Mucosa of descending colon (tissue), 3 donors: ENCODE measurements at places on chromosomes 3 and 15.

- no peak for DNase-seq
Observed at GRCh38 chr15:45589256-45589655, 2.1 kb downstream of the BLOC1S6 start.

DNA sequence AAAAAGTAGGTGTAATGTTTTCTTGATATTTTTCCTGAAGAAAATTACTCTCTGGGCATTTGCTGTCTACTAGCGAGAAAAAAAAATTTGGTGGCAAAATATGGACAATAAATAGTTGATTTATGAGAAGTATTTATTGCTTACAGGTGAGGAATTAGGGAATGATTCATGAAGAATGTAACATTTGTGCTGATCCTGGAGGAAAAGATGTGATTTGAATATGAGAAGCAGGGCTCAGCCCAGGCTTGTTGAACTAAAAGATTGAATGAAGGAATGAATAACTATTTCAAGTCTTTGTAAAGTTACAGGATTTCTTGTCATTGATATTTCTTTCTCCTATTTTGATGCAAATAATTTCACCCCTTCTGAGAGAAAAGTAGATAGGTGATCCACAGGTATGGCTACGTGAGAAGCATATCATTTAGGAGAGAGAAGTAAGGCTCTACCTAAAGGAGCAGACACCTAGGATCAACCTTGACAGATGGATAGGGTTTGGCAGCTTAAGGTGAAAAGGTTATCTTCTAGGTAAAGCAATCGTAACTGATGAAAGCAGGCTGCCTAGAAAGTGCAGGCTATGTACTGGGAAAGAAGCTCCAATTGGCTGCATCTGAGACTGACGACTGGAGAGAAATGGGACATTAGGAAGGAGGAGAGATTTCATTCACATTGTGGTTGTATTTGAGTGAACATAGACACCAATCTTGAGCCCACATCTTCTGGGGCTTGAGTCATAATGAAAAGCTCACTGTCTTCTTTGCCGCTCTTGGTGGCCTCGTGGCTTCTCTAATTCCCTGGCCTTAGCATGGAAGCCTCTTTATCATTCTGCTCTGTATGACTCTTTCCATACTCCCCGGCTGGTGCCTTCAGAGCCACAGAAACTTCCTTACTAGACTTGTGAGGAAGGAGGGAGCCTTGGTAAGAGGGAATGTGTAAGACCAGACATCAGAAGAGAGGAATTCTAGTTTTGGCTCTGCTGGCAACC is 106.5 kb downstream of the P3H2 start:
- no peak for DNase-seq

- DNase-seq = no peak
Observed at GRCh38 chr3:56980243-56980642, 80.2 kb upstream of the SPATA12 start.

DNA sequence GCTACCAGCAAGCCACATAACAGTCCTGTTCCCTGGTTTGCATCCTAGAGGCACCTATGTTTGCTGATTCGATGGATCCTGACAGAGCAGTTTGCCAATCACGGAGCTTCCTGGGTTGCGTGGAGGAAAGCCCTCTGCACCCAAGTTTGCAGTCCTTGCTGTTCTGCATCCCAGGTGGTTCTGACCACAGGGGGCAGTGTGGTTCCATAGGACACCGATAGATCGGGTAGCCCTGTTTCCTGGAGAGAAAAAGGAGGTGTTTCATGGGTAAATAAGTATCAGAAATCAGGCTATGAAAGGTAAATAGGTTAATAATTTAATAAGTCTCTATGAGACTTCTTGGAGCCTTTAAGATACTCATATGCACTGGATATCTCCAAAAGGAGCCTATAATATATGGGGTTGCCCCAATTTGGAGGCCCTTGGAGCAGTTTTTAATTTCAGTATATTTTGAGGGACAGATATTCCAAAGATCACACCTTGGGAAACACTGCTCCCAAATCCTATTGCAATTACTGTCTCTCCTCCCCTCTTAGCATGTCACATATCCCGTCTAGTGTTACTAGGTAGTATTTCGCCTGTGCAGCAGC is 194.6 kb upstream of the TPM1 start:
- peak; percentile 91 for DNase-seq

- DNase-seq = no peak
Observed at GRCh38 chr3:33091746-33092145, 5.2 kb downstream of the GLB1 start.

DNA sequence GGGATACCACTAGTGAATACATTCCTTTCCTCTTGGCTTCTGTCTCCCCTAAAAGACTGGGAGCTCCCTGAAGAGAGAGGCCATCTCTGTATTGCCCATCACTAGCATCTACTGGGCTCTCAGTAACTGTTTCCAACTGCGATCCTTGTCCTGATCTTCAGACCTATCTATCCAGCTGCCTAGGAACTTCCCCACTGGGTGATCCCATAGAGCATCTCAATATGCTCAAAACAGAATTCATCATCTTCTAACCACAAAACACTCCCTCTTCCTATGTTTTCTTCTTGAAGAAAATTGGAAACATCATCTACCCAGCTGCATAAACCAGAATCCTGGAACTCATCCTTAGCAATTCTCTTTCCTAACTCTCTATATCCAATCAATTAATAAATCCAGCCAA is 54.6 kb downstream of the PLD1 start:
- DNase-seq = no peak

- no peak for DNase-seq
Observed at GRCh38 chr3:37129871-37130270, 44.5 kb downstream of the LRRFIP2 start.

DNA sequence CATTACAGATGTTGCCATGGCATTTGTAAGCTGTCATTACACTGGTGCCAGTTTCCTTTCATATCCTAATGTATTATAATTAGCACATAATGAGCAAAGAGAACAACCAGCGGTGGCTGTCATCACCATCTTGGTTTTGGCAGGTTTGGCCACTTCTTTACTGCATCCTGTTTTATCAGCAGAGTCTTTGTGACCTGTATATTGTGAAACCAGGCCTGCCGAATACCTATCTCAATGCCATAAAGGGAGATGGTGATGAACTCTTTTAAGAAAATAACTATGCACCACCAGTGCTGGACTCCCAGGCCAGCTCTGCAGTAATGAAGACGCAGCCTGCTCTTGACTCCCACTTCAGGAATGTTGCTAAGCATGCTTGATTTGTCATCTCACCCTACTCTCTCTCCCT is 458.1 kb upstream of the NR2F2 start:
- no peak for DNase-seq

- no peak for DNase-seq
Observed at GRCh38 chr3:150251187-150252062, 156.7 kb upstream of the TSC22D2 start.

DNA sequence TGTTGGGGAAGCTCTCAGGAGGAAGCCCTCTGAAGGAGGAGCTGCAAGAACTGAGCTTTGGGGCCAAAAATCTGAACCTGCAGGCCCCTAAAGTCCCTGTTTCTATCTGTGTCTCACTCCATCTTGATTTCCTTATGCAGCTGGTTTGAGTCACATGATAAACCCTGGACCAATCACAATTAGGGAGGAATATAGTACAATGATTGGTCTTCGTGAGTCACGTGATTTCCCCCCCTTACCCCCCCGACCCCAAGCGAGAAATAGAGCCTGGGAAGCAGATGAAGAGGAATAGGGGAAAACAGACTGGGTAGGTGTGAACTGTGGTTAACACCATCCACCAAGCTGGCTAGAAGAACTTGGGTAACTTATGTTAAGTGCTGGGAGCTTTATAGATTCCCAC is 12.9 kb downstream of the CRABP1 start:
- no peak for DNase-seq

GRCh38 chr15:69323893-69324430 is 25.2 kb downstream of the PAQR5 start:
- no peak for DNase-seq

- no peak for DNase-seq
Observed at GRCh38 chr3:26260139-26260538, 362.4 kb upstream of the LRRC3B start.

DNA sequence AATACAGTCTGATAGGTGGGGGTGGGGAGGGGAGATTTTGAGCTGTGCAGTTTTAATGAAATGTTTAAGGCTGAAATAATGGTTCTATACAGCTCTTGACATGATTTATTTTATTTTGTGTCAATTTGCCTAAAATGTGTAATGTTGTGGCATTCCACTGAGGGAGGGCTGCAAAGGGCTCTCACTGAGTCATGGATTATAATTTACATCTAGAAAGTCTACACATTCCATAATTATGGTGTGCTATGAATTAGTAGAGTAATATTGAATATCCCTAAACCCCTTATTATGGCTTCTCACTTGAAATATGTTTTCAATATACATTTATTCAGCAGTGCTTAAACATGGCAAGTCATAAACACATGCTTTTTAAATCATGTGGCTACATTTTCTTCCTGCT is 103.9 kb downstream of the RARB start:
- DNase-seq = no peak

DNA sequence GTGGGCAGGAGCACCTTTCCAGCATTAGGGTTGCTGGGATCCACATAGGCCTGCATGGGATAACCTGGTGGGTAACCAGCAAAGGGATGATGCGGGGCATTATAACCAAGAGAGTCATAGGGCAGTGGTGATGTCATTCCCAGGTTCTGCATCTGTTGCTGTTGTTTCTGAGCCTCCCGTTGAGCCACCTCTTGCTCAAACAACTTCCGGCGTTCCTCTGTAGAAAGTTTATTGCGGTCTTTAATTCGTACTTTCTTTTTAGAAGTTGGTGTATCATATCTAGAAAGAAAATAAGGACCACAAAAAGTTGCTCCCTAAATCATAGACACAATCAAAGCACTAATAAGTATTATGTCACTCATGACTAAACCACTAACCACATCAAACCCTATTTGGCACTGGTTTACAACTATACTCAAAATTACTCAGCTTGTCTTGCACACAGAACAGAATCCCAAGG is 77.8 kb downstream of the NBEAL2 start:
- no peak for DNase-seq

GRCh38 chr3:15808679-15809310 is 11.0 kb upstream of the ANKRD28 start:
- no peak for DNase-seq

- no peak for DNase-seq
Observed at GRCh38 chr15:69288531-69289341, 10.0 kb upstream of the PAQR5 start.

- DNase-seq = no peak
Observed at GRCh38 chr15:35290301-35290721, 205.2 kb upstream of the NANOGP8 start.

DNA sequence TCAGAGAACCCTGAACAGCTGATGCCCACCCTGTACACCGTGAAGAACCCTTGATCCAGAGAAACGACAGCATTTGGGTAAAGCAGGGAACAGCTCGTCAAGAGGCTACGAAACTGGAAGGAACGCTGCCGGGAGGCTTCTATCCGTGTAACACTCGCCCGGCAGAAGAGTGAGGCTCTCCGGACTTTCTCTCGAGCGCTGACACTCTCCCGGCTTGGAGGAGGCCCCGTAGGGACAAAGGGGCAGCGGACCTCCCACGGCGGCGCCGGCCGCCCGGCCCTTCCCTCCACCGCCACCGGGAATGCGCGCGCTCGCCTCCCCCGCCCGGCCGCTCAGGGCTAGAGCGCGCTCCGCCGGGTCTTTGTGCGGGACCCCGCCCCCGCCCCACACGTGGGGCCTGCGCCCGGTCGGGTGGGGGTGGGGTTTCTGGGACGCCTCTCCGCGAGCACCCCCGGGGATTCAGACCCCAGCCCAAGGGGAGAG is 1.7 kb downstream of the HYAL2 start:
- DNase-seq = peak; percentile 84

GRCh38 chr15:53974813-53975212 is 3.4 kb upstream of the UNC13C start:
- no peak for DNase-seq

DNA sequence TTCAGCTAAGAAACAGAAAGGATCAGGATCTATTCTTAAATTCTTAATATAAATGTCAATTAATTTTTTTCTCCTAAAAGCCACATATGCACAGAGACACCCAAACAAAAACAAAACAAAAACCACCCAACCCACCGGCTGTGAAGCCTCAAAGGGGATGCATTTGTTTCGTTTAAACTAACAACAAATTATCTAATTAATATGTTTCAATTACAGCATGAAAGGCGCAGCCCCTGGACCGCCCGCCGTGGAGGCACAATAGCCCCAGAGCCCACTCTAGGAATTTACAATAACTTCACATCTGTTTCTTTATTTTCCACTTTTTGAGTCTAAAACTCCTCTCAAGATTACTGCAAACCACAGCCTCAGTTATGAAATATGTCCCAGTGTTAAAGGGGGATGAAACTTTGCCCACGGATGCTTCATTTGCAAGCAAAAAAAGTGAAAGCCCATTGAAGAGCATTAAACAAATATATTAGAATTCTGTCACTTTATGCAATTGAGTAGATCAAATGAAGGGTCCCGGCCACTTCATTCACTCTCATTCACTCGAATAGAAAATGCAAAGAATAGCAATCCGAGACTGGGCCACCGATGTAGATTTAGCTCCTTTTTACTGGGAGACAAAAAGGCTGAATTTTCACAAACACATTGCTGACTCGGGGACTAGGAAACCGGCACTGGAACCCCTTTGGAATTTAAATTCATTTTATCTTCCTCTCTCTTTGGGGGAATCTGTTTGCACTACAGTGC is 6.0 kb downstream of the FOXB1 start:
- no peak for DNase-seq

DNA sequence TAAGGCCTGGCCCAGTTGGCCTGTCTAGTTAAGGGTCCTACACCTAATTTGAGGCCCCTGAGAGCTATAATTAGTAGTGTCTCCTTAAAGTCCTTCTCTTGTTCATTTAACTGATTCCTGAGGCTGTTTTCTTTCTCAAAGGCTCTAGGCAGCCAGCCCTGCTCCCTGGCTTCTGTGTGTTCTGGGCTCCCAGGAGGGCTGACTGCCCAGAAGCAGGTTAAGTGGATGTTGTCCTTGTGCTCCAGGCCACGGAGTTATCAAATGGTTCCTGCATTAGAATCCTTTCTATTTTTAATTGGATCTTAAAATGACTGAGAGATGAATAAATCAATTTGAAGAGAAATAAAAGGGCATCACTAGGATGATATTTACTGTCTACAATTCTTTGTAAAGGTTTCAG is 140.0 kb downstream of the SNRK start:
- no peak for DNase-seq

DNA sequence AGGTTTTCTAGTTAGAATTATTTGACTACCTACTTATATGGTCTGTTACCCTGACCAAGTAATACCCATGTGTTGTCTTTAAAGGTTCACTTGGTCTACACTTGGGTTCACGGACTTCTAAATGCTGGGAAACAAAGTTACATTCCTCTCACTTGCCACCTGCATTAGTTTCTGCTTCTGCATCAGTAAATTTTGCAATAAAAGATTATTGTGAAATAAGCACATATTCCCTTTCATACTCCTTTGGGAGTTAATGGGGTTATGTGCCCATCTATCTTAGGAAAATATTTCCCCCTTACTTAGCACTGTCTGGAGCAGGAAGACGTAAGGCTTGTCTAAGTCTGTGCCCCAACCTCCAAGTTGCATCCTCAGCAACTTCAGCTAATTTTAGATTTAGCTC is 160.7 kb downstream of the FRMD5 start:
- DNase-seq = no peak
